ENCODE measurements at places on chromosomes 1 and 21.

DNA sequence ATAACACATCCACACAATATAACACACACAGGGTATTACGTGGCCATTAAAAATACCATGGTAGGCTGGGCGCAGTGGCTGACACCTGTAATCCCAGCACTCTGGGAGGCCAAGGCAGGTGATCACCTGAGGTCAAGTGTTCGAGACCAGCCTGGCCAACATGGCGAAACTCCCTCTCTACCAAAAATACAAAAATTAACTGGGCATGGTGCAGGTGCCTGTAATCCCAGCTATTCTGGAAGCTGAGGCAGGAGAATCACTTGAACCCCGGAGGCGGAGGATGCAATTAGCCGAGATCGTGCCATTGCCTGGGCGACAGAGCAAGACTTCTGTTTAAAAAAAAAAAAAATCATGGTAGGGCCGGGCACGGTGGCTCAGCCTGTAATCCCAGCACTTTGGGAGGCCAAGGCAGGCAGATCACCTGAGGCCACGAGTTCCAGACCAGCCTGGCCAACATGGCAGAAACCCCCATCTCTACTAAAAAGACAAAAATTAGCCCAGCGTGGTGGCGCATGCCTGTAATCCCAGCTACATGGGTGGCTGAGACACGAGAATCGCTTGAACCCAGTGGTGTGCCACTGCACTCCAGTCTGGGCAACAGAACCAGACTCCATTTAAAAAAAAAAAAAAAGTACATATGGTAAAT lies 24.1 kb upstream of the HPDL start:
- no peak for DNase-seq

DNA sequence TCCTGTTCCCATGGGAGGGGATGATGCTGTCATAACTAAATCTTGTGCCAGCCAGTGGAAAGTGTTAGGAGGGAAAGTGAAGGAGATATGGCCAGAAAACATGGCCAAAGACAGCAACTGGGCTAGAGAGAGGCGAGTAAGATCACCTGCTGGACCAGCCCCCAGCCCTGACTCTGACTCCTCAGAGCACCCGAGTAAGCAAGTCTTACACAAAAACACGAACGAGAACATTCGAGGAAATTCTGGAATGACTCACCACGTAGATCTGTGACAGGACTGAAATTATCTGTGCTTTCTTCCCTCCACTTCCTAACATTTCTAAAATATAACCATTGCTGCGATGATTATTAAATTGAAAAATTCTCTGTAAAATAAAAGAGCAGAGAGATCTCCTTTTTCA lies 9.2 kb downstream of the ZNF496 start:
- no peak for DNase-seq

DNA sequence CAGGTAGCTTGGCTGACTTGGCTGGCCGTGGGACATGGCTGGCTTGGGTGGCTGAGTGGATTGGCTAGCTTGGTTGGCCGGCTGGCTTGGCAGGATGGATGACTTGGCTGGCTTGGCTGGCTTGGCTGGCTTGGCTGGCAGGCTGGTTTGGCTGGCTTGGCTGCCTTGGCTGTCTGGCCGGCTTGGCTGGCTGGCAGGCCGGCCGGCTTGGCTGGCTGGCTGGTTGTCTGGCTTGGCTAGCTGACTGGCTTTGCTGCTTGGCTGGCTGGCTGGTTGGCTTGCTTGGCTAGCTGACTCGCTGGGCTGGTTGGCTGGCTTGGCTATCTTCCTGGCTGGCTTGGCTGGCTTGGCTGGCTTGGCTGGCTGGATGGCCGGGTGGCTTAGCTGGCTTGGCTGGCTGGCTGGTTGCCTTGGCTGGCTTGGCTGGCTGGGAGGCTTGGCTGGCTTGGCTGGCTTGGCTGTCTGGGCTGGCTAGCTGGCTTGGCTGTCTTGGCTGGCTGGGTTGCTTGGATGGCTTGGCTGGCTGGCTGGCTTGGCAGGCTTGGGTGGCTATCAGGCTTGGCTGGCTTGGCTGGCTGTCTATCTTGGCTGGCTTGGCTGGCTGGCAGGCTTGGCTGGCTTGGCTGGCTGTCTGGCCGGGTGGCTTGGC lies 129.7 kb upstream of the FAM72C start:
- DNase-seq, result no peak

DNA sequence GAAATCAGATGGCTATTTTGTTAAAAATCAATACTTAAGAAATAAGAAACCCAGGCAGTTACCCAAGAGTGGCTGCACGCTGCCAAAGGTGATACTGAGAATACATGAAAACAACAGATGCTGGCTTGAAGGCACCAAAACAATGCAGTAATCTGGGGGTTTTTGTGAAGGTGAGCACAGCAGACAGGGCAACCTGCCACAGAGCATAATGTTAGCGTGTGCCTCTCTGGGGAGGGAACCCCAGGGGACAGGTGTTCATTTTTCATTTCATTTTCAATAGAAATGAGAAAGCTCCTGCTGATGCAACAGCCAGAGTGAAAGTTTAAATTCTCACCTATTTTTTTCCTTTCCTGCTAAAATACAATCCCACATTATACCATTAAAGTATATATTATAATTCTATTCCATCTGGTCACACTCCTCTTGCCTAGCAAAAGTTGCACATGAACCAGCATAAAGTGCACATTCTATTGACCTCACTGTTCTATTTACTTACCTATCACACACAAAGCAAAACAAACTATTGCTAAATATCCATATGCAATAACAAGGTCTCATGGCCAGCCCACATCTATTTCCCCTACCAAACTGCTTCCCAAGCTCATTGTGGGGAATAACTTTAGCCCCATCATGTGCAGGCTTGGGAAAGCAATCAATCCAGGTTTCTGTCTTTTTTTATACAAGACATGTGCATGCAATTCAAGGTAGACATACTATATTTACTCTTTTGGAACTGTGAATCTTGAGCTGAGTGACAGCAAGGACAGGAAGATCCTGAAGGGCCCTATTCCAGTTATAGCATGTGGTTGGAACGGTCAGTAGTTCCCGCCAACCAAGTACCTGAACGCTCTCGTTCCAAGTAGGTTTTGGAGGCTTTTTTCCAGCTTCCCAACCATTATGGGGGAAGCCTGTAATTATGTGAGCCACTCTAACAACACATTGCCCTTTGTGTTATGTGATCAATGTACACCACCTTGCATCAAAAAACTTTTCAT lies 173.6 kb downstream of the RERE start:
- DNase-seq, result no peak

DNA sequence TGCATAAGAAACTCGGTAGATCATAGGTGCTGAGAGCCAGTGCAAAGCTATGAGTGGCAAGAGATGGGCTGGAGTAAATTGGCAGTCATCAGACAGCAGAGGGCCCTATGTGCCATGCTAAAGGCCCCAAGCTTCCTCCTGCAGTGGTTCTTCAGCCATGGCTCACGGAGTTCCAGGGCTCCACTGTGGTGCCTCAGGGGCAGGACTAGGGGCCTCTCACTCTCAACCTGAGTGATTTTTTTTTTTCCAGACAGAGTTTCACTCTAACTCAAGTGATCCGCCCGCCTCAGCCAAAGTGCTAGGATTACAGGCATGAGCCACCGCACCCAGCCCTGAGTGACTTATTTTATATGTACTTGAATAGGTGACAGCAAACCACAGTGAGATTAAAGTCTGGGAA lies 10.4 kb upstream of the GJA8 start:
- peak; percentile 33 for DNase-seq

GRCh38 chr1:50369830-50370229 lies 53.4 kb downstream of the DMRTA2 start:
- no peak for DNase-seq

Measured in hematopoietic multipotent progenitor cell (in vitro differentiated cells).